ENCODE measurements at places on chromosomes 3 and 15.

- no peak for DNase-seq
These were observed 6.1 kb upstream of the TMEM207 start for GRCh38 chr3:190455828-190456227.

DNA sequence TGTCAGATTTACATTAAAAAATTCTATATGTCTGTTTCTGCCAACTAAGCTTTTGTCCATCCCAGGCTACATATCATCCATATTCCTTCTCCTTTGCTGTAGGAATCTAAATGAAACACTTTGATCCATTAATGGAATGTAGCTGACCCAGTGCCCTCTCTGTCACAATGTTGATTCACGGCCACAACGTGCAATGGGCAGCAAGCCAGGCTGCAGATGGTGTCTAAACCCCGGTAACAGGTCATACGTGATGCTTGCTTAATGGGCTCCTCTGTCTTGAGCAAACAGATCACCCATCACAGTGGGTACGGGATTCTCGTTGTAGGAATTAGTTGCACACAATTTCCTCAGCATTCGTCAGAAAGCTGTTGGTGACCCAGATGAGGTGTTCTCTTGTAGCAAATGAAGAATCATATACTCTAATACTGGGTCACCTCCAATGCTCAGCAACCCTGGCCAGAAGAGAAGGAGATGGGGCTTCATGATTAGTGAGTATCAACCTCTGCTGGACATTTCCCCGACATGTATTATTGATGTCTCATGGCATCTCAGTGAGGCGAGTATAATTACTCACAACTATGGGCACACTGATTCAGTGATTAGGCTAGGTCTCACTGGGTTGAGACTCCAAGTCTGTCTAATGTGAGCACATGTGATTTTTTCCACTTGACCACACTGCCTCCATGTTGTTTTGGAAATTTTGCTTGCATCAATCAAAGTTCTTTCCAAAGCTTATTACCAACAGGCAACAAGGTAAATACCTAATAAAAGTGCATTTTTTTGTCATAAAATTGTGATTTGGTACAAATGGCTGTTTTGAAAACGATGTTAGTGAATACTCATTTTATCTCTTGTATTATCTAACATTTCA lies 12.9 kb upstream of the DCBLD2 start:
- no peak for DNase-seq

DNA sequence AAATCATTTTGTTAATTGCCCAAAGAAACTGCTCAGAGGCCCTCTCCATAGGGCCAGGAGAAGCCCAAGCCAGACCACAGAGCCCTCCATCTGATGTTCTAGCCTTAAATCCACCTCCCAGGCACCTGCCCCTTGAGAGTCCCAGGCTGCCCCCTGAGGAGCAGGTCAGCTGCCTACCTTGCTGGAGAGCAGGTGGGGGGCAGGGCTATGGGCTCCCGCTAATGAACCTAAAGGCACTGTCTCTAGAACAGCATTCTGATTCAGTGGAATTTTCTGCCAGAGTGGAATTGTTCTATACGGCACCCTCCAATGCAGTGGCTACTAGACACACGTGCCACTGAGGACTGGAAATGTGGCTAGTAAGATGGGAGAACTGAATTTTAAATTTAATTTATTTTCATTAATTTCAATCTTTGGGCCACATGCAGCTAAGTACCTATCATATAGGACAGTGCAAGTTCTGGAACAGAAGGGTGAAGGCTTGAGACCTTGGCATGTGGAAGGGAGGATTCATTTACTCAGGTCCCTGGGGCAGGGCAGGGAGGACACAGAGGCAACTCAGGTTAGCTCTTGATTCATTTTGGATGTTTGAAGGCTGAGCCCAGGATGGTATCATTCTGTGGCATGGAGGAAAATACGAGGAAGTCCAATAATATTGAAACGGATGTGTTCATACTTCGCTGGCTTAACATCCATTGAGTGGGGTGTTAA lies 11.4 kb downstream of the AMOTL2 start:
- no peak for DNase-seq

DNA sequence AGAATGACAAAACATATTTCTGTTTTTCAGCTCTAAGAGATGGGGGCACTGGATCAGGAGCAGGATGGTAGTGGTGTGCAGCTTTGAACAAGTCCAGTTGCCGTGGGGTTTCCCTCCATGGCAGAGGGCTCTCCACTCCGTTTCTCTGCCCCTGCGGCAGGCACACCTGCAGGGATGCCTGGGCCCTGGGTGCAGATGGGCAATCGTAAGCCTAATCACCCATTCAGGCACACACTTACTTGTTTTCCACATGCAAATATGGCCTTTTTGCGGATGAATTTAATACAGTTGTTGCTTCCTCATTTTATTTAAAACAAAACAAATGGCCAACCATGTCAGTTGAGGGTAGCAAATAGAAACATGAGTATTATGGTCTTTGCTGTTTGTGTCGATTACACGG lies 85.1 kb downstream of the LPP start:
- DNase-seq, result no peak

DNA sequence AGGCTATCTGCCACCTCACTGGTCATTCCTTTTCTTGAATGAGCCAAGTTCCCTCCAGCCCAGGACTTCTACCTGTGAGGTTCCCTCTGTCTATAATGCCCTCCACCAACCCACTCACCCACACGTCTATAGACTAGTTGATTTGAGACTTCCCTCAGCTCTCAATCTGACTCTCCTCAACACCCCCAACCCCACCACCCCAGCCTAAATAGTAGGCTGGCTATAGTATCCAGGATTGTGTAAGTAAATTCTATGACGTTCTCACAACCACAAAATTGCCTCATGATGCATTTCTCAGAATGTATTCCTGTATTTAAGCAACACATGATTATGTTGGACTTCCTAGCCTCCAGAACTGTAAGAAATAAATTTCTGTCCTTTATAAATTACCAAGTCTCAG lies 2.2 kb downstream of the PLSCR1 start:
- DNase-seq, result no peak

DNA sequence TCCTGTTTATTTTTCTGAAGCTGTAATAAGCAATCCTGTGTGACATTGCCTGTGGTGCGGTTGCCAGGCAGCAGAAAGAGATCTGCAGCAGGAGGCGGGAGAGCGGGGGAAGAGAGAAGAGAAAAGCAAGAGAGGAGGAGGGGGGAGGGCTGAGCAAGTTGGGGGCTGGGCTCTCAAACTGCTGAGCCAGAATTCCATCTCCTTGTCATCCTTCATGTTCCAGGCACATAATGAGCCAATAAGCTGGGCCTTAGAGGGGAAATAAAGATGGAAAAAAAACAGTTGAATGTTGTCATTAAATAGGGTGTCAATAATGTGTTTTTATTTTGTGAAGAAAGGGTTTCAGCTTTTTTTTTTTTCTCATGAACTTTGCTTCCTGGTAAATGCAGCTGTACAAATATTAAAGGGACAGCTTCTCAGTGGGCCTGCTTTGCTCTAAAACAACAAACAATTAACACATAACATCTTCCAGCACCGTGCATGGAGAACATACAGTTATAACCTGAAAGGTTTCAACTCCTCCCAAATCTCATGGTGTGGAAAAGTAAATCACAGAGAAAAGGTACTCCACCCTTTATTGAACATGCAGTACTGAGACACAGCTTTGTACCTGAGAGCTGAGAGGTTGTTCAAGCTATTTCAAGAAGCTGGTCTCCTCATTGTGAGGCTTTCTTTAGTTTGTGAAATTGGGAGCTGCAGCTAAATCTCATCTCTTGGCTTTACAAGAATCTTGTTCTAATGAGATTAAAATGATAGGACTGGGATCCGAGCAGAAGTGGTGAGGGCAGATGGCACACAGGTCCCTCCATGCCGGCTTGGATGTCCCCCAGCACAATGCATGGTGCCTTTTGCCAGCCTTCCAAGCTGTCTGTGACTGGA lies 451.1 kb upstream of the KCNMB2 start:
- DNase-seq, result peak; percentile 84

- DNase-seq, result no peak
These were observed 32.8 kb downstream of the LRRK1 start for GRCh38 chr15:100951965-100952364.

- no peak for DNase-seq
These were observed 990 bp upstream of the CLDN1 start for GRCh38 chr3:190323246-190323626.

DNA sequence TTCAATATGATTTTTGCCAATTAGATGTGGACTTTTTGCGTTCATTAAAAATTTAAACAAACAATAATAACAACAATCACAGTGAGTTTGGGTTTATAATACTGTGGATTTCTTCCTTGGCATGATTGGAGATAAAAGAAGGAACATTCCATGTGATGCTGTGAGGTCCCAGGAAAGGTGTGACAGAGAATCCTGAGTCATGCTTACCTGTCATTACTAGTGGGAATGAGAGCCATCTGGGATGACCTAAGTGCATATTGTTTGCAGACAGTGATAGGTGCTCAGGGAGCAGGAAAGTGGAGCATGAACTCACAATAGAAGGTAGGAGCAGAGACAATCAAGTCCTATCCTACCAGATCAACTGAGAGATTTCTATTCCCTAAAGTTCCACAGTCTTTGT lies 766.5 kb upstream of the CFAP20DC start:
- no peak for DNase-seq

- DNase-seq, result no peak
These were observed 22.1 kb upstream of the TMEM115 start for GRCh38 chr3:50381383-50381782.

DNA sequence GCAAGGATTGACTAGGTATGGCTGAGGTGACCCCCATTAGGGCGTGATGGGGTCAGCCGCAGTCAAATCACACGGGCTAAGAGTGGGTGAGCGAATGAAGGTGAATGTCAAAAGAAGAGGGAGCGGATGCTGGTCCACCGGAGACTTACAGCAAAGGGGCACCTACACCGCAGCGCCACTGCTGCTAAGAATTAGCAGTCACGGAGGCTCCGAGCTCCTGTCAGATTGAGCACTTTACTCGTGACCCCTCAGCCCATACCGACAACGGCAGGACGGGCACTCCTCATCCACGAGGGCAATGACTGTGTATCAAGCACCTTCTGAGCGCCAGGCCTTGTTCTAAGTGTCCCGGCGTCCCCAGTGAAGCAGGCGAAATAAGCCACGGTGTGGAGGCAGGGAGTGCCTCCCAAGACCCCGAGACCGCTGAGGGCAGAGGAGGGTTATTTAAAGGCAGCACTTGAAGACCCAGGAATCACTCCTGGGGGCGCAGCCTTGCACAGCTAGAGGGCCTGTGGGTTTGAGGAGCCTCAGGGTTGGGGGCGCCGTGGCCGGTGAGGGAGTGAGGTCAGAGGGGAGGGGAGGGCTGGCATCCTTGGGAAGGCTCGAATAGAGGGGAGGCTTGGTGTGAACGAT lies 61.6 kb upstream of the GATA2 start:
- DNase-seq, result no peak

GRCh38 chr15:70097063-70097320 lies 725 bp downstream of the TLE3 start:
- DNase-seq, result no peak

- peak; percentile 35 for DNase-seq
These were observed 126.1 kb upstream of the CTNNB1 start for GRCh38 chr3:41073190-41073589.

DNA sequence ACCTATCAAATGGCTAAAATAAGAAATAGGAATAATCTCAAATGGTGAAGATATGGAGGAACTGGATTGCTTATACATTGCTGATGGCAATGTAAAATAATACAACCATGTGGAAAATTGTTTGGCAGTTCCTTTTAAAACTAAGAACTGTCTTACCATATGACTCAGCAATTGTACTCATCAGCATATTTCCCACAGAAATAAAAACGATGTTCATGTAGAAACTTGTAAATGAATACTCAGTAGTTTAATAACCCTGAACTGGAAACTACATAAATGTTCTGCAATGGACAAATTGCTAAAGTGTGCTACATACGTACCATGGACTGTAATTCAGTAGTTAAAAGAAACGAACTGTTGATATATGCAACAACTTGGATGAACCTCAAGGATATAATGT lies 253.9 kb upstream of the RBMS3 start:
- DNase-seq, result no peak

DNA sequence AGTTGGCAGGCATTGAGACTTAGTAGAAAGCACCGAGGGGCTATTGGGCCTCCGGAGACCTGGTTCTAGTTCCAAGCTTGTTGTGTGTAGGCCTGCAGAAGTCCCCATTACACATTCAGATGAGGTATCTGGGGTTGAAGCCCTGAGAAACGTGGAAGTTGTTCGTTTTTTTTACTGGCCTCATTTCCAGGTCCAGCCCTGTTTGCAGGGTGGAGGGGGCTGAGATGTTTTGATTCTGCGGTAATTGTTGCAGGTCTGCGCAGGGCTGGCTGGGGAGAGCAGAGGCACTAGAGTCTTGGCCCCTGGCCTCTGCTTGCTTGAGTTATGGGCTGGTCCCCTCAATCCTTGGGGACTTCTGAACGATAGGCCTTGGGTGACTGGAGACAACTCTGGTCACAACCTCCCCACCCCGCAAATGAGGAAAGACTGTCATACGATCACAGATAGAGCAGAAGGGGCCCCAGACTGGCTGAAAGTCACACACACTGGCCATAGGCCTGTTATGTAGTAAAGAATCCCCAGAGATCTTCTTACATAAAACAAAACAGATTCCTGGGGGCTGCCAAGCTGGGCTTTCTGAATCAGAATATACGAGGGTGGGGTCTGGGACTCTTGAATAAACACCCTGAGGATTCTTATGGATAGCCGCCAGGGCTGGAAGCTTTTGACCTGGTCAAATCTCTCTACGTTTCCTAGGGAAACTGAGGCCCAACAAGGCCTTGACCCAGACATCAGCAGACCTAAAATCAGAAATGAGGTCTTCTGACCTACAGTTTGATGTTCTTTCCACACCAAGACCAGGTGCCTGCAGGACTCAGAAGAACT lies 15.6 kb downstream of the KBTBD13 start:
- no peak for DNase-seq

DNA sequence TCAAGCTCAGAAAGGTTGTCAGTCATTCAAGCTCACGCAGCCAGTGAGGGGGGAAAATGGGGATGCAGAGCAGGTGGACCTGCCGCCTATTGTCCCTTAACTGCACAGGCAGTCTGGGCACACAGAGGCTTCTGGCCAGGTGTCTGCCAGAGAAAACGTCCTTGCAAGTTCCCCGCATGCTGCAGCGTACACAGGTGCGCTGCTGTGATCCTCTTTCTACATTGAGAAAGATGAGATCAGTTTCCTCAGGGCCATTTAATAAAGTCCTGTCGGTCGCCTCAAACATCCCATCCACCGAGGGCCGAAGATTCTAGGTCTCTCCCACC lies 445 bp upstream of the TSEN2 start:
- DNase-seq, result peak; percentile 34

GRCh38 chr15:76289582-76289981 lies 21.7 kb downstream of the ETFA start:
- no peak for DNase-seq

DNA sequence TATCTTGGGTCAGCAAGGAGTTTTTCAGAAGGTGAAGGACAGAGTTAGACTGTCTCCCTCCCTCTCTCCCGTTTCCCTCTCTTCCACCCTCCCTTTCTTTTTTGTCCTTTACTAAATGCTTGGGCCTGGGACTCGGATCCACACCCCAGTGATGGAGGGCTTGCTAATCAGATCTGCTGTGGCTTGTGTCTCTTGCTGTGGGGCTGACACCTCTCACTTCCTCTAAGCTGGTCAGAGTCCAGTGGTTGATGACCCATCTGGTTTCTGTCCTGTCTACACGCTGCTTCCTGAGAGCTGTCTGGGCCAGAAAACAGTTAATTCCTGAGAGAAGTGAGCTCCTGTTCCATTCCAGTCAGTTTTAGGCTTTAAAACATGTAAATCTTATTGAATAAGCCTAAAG lies 849 bp downstream of the TRAK1 start:
- no peak for DNase-seq
